ENCODE measurements at places on chromosomes 2 and 18. TPM values are rescaled to one million over a fixed set of nuclear protein-coding genes. Genes with fewer than 3 reads are reported as not detected.
A peak's percentile ranks its signal among the peaks of the same experiment; 100 is the strongest.

- DNase-seq = no peak
Observed at GRCh38 chr2:158041400-158041799, 60.3 kb upstream of the UPP2 start.

Gene GCG
- total RNA-seq = not detected

Gene HOXD1
- total RNA-seq = 3.8 TPM

- DNase-seq = no peak
Observed at GRCh38 chr2:48134704-48135103, 228.4 kb upstream of the FBXO11 start.

GRCh38 chr18:5150894-5151293 lies 46.2 kb downstream of the AKAIN1 start:
- DNase-seq = no peak

Gene SLC5A7
- not detected for total RNA-seq

- DNase-seq = peak; percentile 32
Observed at GRCh38 chr2:85327160-85327821, 498 bp downstream of the TGOLN2 start.

Gene C2orf80
- total RNA-seq = not detected

- DNase-seq = no peak
Observed at GRCh38 chr2:167794554-167795255, 452.7 kb downstream of the STK39 start.

GRCh38 chr2:153780241-153780640 lies 91.5 kb upstream of the GALNT13 start:
- DNase-seq = no peak

DNA sequence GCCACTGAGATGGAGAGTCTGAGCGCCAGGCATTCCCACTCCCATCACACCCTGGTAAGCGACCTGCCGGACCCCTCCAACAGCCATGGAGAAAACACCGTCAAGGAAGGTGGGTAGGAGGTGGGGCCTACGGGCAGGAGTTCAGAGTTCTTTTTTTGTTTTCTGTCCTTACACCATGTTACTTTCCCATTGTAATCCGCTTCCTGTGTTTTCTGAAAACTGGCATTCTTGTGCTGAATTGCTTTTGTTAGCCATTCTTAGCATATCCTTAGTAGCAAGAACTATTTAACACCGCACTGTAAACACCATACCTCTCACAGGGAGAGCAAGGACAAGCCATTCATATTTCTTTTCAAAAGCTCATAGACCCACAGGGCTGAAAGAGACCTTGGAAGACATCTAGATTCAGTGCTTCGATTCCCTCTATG lies 46.2 kb downstream of the UNC80 start:
- DNase-seq = peak; percentile 22

Gene C2orf72
- 5.4 TPM for total RNA-seq

Gene COL3A1
- total RNA-seq = 0.31 TPM

- DNase-seq = no peak
Observed at GRCh38 chr18:79876497-79876896, 75.0 kb downstream of the SLC66A2 start.

- DNase-seq = no peak
Observed at GRCh38 chr18:76456018-76456750, 38.9 kb downstream of the ZNF516 start.

DNA sequence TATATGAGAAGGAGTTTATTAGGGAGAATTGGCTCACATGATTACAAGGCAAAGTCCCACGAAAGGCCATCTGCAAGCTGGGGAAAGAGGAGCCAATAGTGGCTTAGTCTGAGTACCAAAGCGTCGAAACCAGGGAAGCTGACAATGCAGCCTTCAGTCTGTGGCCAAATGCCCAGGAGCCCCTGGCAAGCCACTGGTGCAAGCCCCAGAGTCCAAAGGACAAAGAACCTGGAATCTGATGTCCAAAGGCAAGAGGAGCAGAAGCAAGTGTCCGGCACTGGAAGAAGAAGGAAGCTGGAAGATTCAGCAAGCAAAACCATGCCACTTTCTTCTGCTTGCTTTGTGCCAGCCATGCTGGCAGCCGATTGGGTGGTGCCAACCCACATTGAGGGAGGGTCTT lies 74.3 kb upstream of the NPAS2 start:
- no peak for DNase-seq

Gene PSMD14
- 52.6 TPM for total RNA-seq

Gene CDK5R2
- total RNA-seq = 0.13 TPM

Gene SPHKAP
- total RNA-seq = 0.05 TPM

GRCh38 chr2:194674043-194674442 lies 983.0 kb upstream of the SLC39A10 start:
- DNase-seq = no peak

- DNase-seq = no peak
Observed at GRCh38 chr2:35228584-35228983, 1127.0 kb upstream of the CRIM1 start.

Gene UGT1A3
- not detected for total RNA-seq
